ENCODE measurements at places on chromosomes 13 and 19.

DNA sequence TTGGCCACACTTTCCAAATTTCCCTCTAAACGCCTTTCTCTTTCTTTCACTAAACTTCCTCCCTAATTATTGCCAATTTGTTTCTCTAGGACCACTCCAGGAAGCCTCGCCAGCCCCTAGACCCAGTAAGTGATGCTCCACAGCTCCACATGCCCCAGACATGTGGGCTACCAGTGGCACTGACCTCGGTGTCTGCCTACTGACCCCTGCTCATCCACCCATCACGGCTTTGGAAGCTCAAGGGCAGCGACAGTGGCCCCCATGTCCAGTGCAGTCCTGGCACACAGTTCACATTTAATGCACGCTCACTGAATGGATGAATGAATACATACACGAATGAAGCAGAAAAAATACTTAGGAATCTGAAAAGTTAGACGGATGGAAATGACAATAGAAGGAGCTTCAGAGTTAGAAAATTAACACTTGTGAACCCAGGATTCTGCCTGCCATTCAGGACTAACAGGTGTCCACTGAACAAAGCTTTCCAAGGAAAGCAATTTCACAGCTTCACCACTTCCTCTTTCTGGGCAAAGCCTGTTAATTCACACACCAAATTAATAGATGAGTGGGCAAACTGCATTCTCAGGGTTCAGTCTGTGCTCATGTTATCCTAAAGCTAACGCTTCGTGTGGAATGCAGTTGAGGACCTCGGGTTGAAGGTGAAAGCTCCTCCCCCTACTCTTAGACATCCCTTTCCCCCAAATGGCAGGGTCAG lies 50.9 kb downstream of the CCDC70 start:
- DNase-seq, result no peak

- DNase-seq, result no peak
These were observed 9.4 kb downstream of the ARHGAP33 start for GRCh38 chr19:35784503-35785338.

DNA sequence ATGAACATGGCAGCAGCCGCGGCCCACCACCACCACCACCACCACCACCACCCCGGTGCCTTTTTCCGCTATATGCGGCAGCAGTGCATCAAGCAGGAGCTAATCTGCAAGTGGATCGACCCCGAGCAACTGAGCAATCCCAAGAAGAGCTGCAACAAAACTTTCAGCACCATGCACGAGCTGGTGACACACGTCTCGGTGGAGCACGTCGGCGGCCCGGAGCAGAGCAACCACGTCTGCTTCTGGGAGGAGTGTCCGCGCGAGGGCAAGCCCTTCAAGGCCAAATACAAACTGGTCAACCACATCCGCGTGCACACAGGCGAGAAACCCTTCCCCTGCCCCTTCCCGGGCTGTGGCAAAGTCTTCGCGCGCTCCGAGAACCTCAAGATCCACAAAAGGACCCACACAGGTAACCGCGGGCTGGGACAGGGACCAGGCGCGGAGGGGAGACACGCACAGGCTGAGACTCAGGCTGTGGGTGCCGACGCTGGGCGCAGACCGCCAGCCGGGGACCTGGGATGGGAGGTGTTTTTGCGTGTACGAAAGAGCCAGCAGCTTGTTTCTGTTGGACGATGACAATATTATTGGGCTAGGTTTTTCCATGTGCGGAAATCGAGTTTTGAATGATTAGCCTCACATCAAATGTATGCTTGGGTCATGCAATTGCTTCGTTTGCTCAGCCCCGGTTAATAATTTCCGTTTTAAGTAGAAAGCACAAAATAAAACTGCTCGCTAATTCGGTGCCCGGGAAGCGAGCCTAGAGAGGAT lies 1.3 kb downstream of the ZIC2 start:
- no peak for DNase-seq

DNA sequence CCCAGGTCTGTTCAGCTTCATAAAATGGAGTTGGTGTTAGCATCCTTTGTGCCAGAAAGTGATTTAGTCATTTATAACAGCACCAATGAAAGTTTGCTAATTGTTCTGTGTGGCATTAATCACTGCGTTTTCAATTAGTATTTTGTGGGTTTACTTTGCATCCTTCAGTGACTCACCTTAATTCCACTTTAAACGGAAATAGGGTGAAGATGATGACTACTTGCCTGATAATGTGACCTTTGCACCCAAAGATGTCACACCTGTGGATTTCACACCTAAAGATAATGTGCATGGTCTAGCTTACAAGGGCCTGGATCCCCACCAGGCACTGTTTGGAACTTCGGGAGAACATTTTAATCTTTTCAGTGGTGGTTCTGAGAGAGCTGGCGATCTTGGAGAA lies 15.0 kb downstream of the GPATCH1 start:
- DNase-seq, result no peak

GRCh38 chr13:51771418-51772104 lies 32.4 kb downstream of the DHRS12 start:
- no peak for DNase-seq

DNA sequence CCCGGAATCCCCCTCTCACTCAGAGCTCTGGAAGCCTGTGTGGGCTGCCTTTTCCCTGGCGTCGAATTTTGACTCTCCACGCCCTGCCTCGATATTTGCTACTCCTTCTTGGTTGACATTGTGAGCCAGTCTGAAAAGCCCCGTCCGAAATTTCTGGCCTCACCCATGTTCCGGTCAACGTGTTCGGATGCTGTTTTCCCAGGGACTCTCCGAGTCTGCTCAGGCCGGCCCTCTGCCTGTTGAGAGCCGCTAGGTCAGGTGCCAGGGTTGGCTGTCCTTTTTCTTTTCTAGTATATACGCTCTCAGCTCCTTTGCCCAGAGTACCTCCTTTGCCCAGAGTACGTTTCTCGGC lies 6.8 kb upstream of the DGKH start:
- DNase-seq, result no peak

- DNase-seq, result no peak
These were observed 68.6 kb downstream of the RASA3 start for GRCh38 chr13:114063545-114064449.

All from Jurkat, Clone E6-1 (cell line).